ENCODE measurements at places on chromosomes 11 and 22.

DNA sequence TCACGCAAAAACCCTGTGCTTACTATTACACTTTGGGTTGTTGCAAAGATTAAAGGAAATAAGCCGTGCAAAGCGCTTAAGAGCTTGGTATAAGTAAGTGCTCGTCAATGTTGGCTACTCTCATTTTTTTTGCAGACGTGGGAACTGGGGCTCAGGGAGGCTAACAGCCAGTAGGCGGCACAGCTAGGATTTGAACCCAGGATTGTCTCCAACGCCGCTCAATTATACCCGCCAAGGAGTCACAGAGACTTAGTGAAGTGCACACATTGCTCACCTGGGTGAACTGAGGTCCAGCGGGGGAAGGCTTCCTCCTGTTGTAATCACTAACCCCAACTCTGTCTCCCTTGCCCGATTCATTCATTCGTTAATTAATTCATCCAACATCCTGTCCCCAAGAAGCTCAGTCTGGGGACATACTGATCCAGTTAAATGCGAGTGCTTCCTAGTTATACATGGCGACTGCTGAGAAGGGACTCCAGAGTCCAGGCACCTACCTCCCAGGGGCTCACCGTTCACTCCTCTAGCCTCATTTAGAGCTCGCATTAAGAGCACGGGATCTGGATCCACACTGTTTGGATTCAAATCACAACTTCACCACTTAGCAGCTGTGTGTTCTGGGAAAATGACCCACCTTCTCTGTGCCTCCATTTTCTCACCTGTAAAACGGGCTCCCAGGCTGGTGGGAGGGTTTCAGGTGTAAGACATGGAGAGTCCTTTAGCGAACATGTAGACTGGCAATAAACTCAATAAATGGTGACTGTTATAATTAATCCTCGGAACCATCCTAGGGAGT lies 838 bp upstream of the MTFP1 start:
- no peak for DNase-seq

DNA sequence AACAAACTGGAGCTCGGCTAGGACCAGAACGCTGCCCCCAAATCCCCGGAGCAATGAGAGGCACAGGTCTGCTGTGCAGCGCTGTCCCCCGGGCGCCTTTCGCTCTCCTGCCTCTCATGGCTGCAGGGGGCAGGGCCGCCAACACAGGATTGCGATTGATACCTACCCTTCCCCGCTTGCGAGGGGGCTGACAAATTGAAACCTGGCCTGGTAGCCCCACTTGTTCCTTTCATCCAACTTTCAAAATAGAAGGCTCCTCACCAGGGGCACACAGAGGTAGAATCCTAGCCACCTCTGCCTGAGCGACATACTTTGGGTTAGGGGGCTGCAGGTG lies 642 bp upstream of the CASTOR1 start:
- DNase-seq, result no peak

DNA sequence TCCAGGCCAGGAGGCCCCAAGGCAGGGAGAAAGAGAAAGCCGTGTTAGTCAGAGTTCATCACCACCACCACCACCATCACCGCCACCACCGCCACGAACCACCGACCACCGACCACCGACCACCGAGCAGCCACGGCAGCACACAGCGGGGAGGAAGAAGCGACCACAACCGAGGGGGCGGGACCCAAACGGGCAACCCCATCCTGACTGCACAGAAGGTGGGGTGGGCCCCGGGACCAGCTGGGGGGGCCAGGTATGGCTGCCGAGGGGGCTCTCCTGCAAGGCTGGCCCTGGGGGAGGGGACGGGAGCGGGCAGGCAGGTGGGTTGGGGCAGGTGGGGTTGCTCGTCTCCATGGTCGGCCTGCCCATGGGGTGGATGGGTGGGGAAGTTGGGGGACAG lies 34.2 kb downstream of the SYT7 start:
- DNase-seq, result no peak

DNA sequence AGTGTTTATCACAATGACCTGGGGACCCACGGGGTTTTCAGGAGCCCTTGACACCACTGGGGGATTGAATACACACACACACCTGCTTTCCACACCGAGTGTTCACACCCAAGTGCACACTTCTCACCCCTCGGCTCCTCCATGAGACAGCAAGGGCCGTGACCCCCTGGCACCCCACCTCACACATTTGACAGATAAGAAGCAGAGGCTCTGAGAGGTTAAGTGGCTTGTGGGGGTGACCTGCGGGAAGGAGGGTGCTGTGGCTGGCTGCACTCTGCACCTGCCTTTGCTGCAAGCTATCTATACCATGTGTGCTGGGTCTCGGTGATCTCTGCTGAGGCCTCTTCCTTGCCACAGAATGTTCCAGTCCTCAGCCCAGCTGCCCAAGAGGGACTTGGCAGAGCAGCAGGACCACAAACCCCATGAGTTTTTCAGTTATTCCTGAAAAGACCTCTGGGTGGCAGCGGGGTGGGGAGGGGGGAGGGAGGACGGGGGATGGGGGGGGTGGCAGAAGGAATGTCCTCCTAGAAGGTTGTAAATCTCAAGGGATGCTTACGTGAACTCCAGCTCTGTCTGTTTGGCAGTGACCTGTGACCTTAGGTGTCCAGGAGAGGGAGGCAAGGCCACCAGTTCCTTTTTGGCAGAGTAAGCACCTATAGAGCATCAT lies 47.9 kb upstream of the RFPL3 start:
- no peak for DNase-seq

GRCh38 chr11:69559181-69559580 lies 77.7 kb downstream of the LINC01488 start:
- DNase-seq, result no peak

DNA sequence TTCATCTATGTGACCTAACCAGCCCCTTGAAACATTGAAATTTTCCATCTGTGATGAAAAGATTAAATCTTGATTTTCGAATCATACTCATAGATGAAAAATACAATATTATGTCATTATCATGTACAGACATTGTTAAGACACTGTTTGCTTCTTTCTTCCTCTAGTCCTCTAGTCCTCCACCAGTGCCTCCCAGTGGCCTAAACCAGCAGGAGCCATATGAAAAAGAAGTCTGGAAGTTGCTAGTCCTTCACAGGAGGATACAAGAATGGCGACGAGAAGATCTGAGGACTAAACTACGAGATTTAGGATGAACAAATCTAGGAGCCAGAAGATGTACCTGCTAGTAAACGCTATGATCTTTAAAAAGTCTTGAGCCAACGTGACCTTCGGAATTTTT lies 134.1 kb downstream of the SLC17A6 start:
- DNase-seq, result no peak

DNA sequence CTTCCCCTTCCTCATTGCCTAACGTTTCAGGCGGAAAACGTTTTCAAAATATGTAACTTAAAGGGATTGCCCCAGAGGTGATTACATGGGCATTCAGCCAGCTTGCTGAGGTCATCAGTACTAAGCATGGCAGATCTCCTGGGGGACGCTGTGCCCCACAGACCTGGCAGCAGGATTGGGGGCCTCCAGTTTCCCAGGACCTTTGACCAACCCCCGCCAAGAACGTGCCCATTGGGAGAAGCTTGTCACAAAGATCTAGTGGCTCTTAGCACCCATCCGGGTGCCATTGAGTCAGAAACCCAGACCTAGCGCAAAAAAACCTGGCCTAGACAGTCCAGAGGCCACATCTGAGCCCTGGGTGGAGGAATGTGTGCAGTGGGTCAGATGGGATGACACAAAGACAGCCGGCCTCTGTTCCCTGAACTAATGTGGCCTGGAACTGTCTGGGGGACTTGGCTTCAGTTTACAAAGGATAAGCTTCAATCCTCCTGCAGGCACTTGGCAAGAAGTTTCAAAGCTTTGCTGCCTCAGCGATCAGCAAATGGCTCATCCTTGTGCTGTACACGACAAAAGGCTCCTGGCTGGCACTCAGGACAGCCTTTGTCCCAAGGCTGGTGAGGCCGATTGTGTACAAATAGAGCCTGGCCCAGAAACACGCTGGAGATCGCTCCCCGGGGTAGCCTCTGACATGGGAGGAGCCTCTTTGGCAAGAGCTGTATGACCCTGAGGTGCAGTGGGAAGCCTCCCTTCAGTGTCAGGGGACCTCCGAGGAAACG lies 9.5 kb downstream of the C1QTNF6 start:
- DNase-seq, result no peak

GRCh38 chr11:69156673-69157155 lies 979 bp downstream of the SMIM38 start:
- DNase-seq, result no peak

DNA sequence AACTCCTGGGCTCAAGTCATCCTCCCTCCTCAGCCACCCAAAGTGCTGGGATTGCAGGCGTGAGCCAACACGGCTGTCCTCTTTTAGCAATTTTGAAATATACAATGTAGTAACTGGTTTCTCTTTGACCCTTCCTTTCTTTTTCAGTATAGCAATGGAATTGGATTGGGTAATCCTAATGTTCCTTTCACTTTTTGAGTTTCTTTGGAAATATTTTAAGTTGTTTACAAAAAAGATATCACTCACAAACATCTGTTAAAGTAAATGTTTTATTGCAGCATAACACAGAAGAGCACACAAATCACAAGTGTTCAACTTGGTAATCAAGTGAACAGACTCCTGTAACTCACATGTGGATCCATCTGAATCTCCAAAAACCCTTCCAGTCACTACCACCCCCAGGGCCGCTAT lies 44.6 kb upstream of the EP300 start:
- DNase-seq, result no peak

- DNase-seq, result no peak
These were observed 58.4 kb downstream of the CELSR1 start for GRCh38 chr22:46479046-46479445.

GRCh38 chr11:104432526-104432925 lies 268.6 kb upstream of the PDGFD start:
- DNase-seq, result no peak

DNA sequence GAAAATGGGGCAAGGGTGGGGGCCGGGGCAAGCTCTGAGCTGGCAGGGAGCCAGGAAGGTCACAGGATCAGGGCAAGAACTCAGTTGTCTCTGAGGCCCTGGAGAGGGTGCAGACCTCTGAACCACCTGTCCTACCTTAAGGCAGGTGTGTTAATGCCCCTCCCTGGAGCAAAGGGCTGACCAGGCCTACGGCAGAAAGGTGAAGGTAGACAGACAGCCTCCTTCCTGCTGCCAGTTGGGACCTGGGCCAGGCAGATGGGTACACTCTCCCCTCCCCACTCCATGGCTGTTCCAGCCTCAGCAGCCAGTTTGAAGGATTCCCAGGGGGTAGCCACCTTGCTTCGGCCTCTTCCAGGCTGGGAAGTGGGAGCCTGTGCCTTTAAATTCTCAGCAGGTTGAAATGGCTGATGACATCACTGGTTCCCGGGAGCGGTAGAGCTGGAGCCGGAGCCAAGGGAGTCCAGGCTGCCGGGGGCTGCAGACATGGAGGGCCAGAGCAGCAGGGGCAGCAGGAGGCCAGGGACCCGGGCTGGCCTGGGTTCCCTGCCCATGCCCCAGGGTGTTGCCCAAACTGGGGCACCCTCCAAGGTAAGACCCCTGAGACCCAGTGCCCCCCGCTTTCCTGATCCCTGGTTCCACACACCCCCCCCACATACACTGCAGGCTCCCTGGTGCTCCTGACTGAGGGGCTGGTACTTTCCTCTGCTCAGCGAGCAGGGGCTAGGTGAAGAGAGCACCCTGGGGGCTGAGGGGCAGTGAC lies at the start of gene INPP5J:
TSS of gene INPP5J (plus strand) at position 435 of the 760 bp plus-strand sequence. CDS start at position 484, 49 bp downstream.
- no peak for DNase-seq

GRCh38 chr11:13333456-13333957 lies 55.9 kb downstream of the BMAL1 start:
- DNase-seq, result no peak

GRCh38 chr11:64810891-64811272 lies 531 bp upstream of the MEN1 start:
- no peak for DNase-seq

GRCh38 chr22:50060441-50061140 lies 2.5 kb upstream of the TTLL8 start:
- no peak for DNase-seq

DNA sequence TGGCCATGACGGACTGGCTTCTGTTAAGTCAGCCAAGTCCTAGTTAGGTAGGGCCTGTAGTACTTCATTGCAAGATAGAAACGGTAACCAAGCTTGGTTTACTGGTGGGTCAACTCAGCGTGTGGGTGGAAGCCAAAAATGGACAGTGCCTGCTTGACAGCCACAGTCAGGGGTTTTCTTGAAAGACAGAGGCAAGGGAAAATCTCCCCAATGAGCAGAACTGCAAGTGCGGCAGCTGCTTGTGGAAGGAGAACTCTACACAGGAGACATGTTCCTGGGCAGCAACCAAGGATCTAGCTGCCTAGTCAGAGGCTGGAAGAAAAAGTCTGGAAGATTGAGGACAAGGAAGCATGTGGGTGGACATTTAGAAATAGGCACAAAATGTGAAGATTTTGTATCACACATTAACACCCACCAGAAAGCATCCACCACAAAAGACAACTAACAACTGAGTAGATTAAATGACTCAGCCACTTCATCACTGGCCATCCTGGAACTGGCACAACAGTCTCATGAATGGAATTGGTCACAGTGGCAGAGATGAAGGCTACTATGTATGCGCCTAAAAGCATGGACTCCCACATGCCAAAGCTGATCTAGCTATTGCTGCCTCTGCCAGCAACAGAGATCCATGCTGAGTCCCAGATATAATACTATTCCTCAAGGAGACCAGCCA lies 40.9 kb upstream of the SCUBE2 start:
- no peak for DNase-seq

Measured in cortex of kidney (tissue), 1 donor.